Lung microvascular endothelial cell (primary cell): ENCODE measurements at places on chromosomes 7 and 10. TPM values are rescaled to one million over a fixed set of nuclear protein-coding genes. Genes with fewer than 3 reads are reported as not detected.

ATP6V0A4 gene
- total RNA-seq = under 0.01 TPM in 2 replicates

GALNT17 gene
- total RNA-seq = not detected in 2 replicates

CDNF gene
- 0.40 and 0.44 TPM in 2 replicates for total RNA-seq

ZDHHC4 gene
- total RNA-seq = 28.5 and 37.1 TPM in 2 replicates

VSTM4 gene
- total RNA-seq = 0.22 and 1.6 TPM in 2 replicates

ARMS2 gene
- total RNA-seq = not detected in 2 replicates

AGAP3 gene
- total RNA-seq = 35.1 and 62.5 TPM in 2 replicates

ABCB4 gene
- not detected in 2 replicates for total RNA-seq

ZNF804B gene
- total RNA-seq = not detected in 2 replicates

LDB3 gene
- not detected in 2 replicates for total RNA-seq

GIMAP2 gene
- total RNA-seq = 34.0 and 42.3 TPM in 2 replicates

NKX2-3 gene
- not detected in 2 replicates for total RNA-seq

ELFN1 gene
- under 0.01 and 0.44 TPM in 2 replicates for total RNA-seq

TRIM56 gene
- 9.2 and 18.3 TPM in 2 replicates for total RNA-seq

STEAP4 gene
- total RNA-seq = not detected in 2 replicates
